ENCODE measurements at places on chromosomes 7 and 10. TPM values are rescaled to one million over a fixed set of nuclear protein-coding genes. Genes with fewer than 3 reads are reported as not detected.

GRCh38 chr7:154231732-154232131 is 179.5 kb downstream of the DPP6 start:
- no peak for DNase-seq

DNA sequence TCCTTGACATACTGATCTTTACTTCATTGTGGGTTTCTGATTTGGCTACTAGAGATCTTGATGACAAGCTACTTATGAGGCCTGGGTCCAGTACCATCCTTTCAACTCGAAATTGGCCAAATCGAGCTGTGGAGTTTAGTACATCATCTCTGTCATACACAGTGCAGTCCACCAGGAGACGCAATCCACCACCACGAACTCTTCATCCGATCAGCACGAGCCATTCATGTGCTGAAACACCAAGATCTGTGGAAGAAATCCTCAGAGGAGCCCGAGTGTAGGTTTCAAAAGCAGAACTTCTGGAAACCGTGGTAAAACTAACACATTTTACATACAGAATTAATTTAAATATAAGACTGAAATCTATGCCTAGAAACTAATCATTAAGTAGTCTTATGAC is 14.2 kb downstream of the DNAJC9 start:
- DNase-seq: no peak

- DNase-seq: no peak
These were observed 55.9 kb downstream of the ELFN1 start for GRCh38 chr7:1725766-1726630.

Gene SLC18A3
- 5.2 TPM for total RNA-seq

- DNase-seq: no peak
These were observed 33.9 kb downstream of the STRIP2 start for GRCh38 chr7:129468087-129468486.

- no peak for DNase-seq
These were observed 123.8 kb downstream of the ARID5B start for GRCh38 chr10:62025134-62025794.

DNA sequence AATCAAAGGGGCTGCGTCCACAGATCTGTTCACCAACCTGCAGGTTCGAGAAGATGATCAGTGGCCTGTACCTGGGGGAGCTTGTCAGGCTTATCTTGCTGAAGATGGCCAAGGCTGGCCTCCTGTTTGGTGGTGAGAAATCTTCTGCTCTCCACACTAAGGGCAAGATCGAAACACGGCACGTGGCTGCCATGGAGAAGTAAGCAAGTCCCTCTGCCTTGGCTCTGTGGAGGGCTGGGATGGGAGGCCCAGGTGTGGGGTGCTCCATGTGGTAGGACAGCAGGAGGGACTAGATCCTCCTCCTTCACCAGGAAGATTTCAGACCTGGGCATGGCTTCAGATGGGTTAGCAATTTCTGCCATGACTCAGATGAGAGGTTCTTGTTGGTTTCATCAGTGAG is 25.9 kb downstream of the HKDC1 start:
- DNase-seq: no peak

Measured in spinal cord (tissue), 10 donors.